Right renal pelvis (tissue), 4 donors: ENCODE measurements at places on chromosomes 16 and 17. TPM values are rescaled to one million over a fixed set of nuclear protein-coding genes. Genes with fewer than 3 reads are reported as not detected.

DNA sequence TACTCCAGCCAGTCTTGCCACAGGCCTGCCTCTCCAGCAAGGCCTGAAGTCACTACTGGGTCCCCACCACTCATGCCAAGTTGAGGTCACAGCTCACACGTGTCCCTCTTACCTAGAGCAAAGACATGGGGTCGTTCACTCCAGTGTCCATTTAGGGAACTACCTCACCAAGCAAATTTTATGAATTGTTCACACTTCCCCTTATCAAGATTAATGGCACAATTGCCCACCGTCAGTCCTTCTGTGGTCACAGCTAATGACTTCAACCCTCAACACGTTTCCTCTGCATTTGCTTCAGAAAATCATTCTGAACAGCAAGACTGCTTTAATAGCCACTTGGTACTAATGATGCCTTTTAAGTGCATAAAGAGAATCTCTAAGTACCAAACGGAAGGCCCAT lies 14.6 kb downstream of the IRX6 start:
- no peak for DNase-seq

GRCh38 chr16:10141671-10142070 lies 40.6 kb downstream of the GRIN2A start:
- peak; percentile 5 for DNase-seq

DNA sequence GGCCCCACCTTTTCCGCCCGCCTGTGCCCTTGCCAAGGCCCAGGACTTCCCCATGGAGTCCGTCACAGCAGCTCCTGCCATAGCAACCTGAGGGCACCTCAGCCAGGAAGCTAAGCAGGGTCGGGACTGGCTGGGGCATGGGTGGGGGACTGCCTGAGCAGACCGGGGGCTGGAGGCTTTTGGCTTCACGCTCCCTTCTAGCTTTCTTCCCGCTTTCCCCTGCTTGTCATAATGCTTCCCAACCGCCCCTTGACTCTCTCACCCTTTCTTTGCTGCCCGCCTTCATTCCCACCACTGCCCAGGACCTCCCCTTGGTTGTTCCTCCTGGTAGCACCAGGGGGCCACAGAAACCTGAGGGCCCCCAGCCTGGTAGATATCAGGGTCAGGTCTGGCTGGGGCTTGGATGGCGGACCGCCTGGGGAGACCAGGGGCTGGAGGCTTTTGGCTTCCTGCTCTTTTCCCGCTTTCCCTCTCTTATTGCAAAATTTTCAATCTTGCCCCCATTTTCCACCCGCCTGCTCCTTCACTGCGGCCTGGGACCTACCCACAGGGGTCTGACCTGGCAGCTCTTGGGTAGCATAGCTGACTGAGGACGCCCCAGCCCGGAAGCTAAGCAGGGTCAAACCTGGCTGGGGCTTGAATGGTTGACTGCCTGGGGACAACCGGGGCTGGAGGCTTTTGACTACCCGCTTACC lies 2287.7 kb downstream of the TP53TG3F start:
- no peak for DNase-seq

DNA sequence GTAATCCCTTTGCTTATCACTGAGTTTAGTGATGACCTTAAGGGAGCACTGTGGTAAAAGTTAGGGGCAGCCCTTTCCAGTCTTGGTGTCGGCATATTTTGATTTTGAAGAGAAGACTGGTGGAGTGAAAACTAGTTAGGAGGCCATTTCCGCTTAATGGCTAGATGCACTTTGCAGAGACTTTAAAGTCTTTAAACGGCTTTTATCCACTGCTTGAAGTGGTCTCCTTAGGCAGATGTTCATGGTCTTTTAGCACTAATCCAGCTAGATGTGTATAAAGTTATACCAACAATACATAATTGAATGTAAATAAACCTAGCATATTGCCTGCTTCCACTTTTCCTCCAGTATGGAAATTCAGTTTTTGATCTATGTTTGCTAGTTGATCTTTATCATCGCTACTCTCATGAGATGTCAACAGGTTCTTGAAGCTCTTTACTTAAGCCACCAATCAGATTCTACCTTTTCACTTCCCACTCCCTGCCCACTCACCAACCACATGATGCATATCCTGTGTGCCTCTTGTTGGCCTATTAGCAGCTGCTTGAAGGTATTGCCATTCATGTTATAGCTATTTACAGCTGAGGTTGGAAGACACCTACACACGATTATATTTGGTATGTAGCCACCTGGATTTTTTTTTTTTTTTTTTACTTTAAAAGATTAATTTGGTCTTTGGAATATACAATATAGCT lies 132.0 kb downstream of the NLK start:
- DNase-seq, result no peak

GRCh38 chr17:61970030-61970429 lies 42.2 kb upstream of the INTS2 start:
- DNase-seq, result no peak

DNA sequence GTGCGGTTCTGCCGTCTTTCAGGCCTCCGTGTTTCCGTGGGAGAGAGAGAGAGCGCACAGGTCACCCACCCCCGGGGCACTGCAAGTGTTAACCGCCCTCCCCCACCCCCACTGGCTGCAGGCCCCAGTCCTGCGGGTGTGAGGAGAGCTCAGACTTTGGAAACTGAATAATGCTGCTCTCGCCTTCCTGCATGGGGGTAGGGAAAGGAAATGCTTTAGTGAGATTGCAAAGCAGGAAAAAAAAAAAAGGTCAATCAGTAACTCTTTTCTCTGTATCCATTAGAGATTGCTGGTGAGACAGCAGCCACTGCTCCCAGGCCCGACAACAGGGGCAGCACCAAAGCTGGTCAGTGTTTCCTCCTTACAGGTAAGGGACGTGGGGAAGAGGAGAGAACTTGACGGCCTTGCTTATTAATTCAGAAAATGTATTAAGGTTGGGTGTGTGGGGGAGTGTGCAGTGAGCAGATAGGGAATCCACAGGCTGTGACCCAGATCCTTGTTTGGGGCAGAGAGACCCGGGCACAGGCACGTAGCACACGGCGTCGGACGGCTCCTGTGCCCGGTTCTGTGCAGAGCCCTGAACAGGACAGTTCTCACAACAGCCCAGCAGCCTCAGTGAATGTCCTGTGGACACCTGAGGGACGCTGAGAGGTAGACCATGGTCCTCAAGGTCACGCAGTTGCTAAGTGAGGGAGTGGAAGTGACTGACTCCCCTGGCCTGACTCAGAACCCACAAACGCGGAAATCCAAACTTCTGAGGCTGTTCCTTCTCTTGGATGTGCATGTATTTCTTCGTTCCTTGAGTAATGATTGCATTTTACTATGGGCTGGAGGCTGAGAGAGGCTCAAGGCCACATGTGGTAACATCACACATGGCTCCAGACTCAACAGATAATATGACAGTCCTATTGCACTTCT lies 156.5 kb downstream of the FOXL1 start:
- DNase-seq, result no peak

DNA sequence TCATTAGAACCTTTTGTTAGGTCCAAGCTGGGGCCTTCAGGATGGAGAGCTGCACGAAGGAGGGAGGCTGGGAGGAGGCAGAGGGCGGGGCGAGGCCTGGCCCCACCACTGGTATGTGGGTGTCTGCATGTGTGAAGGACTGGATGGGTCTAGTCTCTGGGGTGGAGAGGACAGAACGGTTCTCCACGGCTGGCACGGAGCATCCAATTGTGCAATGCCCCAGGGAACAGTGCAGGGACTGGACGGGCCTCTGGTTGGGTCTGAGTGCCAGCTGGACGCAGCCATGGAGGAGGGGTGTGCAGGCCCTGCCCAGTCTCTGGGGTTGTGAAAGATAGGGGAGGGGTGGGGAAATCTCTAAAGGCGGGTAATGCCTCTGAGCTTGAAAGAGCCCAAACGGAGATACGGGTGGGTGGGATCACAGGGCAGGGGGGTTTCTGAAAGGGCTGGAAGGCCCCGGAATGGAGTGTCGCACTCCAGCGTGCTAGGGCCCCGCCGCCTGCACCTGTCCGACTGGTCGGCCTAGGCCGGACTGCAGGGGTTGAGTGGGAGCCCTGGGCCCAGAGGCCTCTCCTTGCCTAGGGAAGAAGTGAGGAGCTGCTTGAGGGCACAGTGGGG lies 1.6 kb downstream of the PPL start:
- no peak for DNase-seq

GRCh38 chr16:84115919-84116719 lies 623 bp downstream of the MBTPS1 start:
- DNase-seq, result no peak

DNA sequence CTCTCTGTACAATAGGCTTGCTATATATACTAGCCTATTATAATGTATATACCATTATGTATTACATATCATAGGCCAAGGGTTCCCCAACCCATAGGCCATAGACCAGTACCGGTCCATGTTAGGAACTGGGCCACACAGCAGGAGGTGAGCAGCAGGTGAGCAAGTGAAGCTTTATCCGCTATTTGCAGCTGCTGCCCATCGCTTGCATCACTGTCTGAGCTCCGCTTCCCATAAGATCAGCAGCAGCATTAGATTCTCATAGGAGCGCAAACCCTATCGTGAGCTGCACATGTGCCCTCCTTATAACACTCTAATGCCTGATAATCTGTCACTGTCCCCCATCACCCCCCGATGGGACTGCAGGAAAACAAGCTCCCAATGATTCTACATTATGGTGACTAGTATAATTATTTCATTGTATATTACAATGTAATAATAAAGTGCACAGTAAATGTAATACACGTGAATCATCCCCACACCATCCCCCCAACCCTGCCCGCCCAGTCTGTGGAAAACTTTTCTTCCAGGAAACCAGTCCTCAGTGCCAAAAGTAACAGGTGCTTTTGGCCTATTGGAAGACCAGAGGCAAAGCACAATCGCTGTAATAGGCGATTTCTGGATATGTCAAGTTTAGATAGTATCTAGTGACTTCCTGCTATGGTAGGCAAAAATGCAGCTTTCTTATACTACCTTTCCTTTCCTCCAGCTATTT lies 84.1 kb downstream of the MYH11 start:
- DNase-seq, result no peak

- no peak for DNase-seq
Observed at GRCh38 chr16:19879241-19879792, 5.3 kb downstream of the GPRC5B start.

DNA sequence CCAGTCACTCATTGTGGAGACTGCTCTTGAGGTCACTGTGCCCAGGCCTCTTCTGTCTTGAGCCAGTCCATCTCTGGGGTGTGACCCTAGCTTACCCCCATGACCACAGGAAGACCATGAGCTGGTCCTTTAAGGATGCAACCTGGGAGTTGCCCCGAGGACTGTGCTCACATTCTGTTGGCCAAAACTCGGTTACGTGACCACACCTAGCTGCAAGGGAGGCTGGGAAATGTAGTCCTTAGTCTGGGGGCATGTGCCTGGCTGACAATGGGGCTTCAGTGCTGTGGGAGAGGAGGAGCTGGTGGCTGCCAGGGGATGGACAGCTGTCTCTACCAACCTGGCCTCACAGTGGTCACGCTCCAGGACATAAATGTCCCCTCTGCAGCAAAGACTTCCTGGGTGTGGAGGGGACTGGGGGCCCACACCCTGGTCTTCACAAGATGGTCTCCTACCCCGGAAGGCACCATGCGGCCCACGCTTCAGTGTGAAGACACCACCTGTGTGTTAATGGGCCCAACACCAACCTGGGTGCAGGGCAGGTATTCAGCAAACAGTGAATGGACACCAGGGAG lies 55.4 kb downstream of the JPH3 start:
- no peak for DNase-seq

GRCh38 chr16:53261276-53261675 lies 173.0 kb upstream of the RBL2 start:
- DNase-seq, result no peak

- DNase-seq, result no peak
Observed at GRCh38 chr16:54282202-54282927, 4.2 kb downstream of the IRX3 start.

DNA sequence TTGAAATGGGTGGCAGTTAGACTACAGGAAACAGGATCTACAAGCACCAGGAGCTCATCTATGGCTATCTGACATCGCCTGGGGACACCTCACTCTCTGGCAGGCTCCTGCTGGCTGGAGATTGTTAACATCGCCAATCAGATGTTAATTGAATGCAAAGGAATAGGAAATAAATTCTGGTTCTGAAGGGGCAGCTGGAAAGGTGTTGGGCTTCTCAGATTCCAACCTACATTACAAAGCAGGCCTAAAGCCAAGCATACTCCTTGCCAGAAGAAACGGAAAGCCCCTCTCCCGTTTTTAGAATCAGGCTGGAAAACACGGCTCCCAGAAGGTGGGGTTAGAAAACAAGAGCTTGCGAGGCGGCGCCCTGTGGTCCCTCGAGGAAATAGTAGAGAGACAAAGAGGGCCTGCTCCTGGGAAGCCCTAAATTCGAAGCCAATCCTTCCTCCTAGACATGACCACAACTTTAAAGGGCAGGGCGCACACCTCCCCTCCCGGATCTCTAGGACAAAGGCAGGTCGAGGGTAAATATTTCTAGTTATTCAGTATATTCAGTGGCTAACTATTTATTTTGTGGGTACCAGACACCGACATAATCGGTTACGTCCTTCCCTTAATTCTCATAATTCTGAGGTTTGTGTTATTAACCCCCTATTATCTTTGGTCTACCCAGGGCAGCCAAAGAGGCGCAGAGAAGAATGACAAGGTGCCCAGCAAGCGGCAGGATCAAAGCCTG lies 763 bp upstream of the TOM1L1 start:
- DNase-seq, result no peak

- no peak for DNase-seq
Observed at GRCh38 chr16:31874366-31875111, 932 bp downstream of the ZNF267 start.

DNA sequence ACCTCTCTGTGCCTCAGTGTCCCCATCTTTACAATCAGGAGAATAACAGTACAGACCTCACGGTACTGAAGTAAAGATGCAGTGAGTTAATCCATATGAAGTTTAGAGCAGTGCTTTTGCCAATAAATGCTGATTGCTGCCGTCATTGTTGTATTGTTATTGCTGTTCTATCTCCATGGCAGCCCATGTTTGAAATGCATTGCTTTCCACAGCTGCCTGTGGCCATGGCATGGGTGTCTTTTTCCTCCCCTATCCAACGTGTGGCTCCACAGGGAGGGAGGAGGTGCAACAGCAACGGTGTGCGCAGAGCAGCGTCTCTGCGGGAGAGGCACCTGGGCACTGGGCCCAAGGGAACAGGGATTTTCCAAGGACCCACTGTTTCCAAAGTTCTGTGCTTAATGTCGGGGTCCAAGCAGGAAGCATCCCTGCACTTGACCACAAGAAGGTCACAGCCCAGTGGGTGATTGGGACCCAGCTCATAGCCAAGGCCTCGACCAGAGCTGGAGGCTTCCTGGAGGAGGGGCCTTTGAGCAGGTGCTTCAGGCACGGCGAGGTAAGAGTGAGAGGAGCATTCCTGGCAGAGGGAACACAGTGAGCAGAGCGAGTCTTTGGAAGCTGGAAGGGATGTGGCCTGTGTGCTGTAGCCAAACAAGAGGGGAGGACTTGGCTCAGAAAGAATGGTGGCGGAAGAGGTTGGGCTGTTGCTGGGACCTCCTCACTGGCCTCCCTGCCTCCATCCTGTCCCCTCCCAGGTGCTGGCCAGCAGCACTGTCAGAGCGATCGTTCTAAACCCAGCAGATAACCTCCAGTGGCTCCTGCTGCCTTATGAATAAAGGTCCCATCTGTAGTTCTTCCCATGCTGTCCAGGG lies 3.9 kb downstream of the RAI1 start:
- DNase-seq, result no peak

The KRTAP3-2 gene
- polyA plus RNA-seq, result not detected

The SNAI3 gene
- polyA plus RNA-seq, result 0.39 TPM

The TAT gene
- 0.11 TPM for polyA plus RNA-seq

The C1QTNF1 gene
- polyA plus RNA-seq, result 2.0 TPM

The KRTAP2-2 gene
- polyA plus RNA-seq, result not detected

The PIK3R6 gene
- polyA plus RNA-seq, result 0.97 TPM
